ENCODE measurements at places on chromosomes 4 and X.

DNA sequence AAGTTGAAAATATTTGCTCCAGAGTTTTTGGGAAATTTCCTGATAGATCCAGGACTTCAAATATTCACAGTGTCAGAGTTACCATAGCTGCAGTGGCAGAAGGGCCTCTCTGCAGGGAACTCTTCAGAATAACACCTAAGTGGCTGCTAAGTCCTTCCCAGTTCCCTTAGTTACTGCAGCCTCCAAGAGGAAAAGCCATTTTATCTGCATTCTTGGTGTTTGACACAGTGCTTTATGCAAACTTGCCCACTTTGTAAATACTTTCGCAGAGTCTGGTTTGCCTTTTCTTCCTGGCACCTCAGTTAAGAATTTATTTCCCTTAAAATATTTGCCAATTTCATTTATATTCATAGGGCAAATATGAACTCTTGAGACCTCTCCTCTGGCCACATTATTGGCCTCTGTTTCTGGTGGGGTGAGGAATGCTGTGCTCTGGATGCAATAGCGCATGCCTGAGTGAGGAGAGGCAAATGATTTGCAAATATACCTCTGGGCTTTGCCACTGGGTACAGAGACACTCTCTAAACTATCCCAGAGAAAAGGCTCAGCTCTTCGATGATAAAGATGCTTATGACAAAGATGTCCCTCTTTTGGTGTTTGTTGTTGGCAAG lies 566.3 kb upstream of the NR3C2 start:
- peak; percentile 26 for DNase-seq

DNA sequence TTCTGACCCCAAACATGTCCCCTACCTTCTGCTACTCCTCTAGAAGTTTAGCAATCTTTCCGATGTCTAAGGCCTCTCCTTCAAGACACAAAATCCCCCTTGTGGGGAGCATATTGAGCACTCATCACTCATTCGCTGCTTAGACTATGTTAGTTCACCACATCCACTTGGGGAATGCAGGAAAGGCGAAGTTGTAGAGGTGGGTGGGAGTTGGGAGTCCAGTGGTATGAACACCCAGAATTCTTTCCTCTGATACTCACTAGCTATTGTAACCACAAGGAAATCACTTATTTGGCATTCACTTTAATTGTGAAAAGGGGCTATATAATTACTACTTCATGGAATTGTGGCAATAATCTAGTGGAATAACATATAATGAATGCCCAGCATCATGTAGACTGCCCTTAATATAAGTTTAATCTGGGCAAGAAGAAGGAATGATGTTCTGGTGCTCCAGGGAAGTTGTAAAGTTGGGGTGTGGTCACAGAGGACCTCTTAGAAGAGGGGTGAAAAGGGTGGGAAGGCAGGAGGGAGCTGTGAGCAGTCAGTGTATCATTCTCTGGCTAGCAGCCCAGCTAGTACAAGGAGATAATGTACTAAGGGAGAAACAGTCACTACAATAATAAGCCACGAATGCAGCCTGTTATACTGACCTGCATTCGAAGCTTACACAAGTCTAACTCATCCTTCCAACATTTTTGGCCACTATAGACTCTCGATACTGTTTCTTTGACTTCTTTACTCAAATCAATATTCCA lies 468.2 kb upstream of the DIPK2B start:
- DNase-seq: no peak

GRCh38 chr4:99339172-99339571 lies 13.4 kb downstream of the ADH1C start:
- DNase-seq: no peak

- DNase-seq: no peak
Measured at GRCh38 chr4:138677748-138678147, 337.8 kb upstream of the NOCT start.

- peak; percentile 74 for DNase-seq
Measured at GRCh38 chrX:31423609-31424189, 351.9 kb upstream of the FTHL17 start.

DNA sequence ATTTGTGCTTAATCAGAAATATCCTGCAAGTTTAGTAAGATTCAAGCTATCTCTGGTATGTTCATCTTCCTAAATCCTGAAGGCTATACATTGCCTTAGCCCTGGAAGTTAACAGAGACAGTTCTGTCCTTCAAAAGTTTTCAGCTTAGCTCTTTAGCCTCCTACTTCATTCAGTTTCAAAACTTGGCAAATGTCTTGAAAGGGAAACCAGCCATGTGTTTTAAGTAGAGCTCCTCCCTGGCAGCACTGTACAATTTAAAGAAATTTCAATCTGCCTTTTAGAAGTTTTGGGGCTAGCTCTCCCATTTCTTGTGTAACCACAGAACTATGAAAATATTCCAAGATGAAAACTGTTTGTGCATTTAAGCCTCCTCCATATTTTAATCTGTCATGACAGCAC lies 47.0 kb downstream of the FANCB start:
- peak; percentile 5 for DNase-seq

- DNase-seq: no peak
Measured at GRCh38 chr4:57370691-57371090, 260.5 kb upstream of the IGFBP7 start.

DNA sequence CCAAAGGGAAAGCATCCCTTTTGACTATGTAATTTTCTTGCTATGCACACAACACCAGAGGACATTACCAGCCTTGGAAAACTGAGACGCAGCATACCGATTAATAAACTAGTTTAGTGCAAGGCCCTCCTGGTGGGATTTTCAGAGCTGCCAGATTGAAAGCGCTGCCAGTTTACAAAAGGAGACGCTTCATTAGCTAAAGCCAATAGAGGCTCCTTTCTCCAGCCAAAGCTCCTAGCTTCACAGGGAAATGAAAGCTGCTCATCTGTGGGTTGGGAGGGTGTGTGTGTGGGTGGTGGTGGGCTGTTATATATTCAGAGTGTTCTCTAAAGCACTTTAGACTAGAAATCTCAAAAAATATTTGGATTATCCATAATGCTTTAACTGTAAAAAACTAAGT lies 32.4 kb downstream of the SPANXN4 start:
- DNase-seq: peak; percentile 2

DNA sequence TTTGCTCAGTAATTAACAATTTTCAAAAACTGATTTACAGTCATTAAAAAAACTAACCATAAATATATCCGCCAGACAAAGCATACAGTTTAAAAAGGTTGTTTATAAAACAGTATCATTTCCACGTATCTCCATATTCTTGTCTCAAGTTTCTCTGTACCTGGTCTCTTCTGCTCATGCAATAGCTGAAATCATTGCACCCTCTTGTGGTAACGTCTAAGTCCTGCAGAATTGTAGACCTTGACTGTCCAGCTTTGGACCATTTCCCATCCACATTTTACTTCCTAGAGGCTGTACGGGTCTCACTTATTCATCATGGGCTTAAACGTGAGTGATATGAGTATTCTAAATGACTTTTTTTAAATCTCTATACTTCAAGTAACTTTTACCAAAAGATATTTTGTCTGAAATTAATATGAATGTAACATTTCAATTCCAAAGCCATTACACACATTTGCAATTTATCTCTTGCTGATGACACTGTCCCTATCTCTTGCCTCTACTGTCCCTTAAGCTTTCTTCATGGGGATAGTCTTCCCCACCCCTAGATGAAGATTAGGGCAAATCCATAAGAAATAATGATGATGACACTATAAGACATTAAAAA lies 118.5 kb downstream of the BTC start:
- DNase-seq: peak; percentile 80
